Stimulated activated CD4-positive, alpha-beta T cell treated with anti-CD3 and anti-CD28 coated beads, Interleukin-2, amount 100 ng/mL, for 48 hours (primary cell): ENCODE measurements at places on chromosomes 5 and 9.

GRCh38 chr9:9041756-9042155, 1242.2 kb upstream of the DMAC1 start:
- no peak for DNase-seq

GRCh38 chr9:98500337-98500919, 208.3 kb downstream of the GABBR2 start:
- no peak for DNase-seq

- no peak for DNase-seq
Observed at GRCh38 chr5:171641891-171642290, 143.7 kb upstream of the SMIM23 start.

DNA sequence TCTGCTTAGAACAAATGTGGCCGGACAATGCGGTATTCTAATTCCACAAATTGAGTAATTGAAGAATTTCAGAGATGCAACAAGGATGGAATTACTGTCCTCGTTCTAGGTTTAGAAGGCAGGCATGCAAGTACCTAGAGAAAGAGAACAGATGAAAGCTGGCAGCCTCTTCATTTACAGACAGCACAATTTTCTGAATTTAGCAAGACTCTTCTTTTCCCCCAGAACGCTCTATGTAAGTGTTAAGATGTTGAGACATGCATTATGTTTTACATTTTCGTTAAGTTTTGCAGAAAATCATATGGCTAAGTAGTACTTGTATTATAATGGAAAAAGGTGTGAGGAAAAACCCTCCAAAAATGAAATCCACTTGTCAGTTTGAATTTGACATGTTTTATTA, 259.5 kb upstream of the ARRDC3 start:
- no peak for DNase-seq

DNA sequence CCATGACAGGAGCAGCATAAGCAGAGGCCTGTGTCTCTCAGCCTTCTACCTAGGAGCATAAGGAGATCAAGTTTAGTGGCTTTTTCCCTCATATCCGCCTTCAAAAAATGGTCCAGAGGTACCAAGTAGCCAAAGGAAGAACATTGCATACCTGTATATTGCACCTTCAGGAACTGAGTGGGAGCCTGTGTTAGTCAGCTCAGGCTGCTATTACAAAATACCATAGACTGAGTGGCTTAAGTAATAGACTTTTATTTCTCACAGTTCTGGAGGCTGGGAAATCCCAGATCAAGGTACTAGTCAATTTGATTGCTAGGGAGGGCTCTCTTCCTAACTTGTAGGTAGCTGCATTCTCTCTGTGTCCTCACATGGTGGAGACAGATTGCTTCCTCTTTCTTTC, 597.4 kb upstream of the PTGER4 start:
- DNase-seq, result no peak

GRCh38 chr5:158992037-158992740, 107.5 kb downstream of the EBF1 start:
- no peak for DNase-seq

- DNase-seq, result no peak
Observed at GRCh38 chr9:105114964-105115728, 129.3 kb upstream of the SLC44A1 start.

DNA sequence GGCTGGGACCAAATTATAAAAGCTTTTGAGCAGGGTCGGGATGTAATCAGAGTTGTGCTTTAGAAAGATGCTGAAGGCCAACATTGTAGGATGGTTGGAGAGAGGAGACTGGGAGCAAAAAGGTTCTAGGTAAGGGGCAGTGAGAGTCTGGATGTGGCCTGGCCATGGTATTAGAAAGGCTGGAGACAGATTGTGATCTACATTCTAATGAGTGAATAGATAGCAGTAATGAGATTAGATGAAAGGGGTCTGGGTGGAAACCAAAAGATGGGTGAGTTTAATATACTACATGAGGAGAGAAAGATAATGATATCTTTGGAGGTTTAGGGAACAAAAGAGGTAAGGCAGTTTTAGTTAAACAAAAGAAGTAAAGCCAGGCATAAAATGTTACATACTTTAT, 88.8 kb upstream of the SH3GL2 start:
- DNase-seq, result no peak

GRCh38 chr5:45694971-45695803, 993 bp downstream of the HCN1 start:
- DNase-seq, result no peak

DNA sequence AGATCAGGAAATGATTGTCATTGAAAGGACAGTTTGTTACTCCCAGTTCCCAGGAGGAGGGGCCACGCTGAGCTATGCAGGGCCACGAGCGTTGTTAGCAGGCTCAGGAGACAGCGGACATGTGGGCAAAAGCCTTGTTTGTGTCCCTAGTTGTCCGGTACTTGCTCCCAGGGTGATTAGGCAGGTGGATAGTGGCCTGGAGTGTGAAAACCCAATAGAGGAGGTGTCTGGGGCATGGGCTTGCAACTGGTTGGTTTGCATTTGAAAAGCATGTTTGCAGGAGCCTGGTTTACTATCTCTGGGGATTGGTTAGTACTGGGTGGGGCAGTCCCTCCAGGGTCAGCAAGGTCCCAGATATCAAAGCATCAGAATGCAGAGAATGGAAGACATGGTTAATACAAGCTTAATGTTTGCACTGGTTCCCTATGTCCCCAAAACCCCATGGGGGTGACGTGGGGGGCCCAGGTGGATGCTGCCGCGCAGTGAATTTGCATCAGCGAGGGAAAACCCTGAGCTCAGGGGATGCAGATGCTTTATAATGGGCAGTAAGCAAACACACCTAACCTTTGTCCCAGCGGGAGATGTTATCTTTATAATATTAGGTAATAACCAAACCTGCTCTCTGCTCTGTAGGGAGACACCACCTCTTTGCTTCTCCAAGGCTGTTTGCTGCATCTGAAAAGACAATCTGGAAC, 39.7 kb downstream of the ROPN1L start:
- no peak for DNase-seq

DNA sequence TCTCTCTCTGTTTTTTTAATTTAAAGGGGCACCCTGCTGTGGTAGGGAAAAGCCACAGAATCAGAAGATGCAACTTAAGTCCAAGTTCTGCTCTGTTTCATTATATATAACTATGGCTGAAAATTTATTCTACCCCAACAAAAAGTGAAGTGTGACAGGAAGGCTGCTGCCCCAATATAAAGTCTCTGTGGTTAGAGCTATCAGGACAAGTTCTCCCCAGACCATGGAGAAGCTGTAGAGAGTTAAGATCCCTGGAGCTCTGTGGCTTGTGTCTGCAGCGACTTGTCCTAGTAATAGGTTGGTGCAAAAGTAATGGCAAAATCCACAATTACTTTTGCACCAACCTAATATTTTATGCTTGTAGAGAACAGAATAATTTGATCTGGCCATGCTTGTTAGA, 250.9 kb downstream of the PSAT1 start:
- DNase-seq, result no peak

DNA sequence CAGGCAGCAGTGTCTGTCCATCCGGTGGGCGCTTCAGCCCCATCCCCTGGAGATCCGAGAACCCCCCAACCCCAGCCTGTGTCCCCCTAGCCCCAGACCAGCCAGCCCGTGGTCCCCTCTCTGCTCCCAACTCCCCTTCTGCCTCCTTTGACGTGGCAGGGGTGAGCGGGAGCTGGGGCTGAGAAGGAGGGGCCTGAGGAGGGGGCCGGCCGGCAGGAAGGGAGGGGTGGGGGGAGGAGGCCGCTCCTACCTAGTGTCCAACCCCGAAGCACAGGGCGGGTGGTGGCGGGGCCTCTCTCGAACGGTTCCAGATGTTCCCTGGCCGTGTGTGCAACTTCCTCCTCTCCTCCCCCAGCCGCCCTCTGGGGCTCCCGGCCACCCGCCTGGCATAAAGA, 31.0 kb downstream of the GOLGA2 start:
- DNase-seq, result no peak

DNA sequence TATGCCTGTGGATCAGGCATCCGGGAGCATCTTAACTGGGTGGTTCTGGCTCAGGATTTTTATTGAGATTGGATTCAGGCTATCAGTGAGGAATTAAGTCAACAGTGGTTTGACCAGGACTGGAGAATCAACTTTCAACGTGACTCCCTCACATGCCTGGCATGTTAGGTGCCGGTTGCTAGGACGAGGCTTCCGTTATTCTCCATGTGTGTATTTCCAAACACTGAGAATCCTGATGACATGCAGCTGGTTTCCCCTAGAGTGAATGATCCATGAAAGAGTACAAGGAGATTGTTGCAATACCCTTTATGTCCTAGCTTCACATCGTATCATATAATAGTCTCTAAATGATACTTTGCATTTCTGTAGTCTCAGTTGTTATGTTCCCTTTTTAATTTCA, 529.2 kb downstream of the ANXA1 start:
- DNase-seq, result no peak

DNA sequence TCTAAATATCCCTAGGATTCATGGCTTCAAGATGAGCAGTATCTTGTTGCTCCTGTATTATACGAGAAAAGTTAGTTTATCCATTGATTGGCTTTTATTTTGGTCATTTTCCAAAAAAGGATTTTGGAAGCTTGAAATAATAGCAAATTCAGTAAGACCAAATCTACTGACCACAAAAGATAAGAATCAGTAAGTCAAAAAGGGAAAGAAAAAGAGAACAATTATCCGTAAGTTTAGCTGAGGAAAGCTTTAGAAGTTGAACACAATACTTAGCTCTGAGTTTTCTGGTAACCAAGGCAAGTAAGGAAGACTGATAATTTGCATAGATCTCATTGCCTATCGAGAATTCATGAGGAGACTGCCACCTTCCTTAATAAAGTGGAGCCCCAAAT, 9.1 kb downstream of the TGFBR1 start:
- no peak for DNase-seq

DNA sequence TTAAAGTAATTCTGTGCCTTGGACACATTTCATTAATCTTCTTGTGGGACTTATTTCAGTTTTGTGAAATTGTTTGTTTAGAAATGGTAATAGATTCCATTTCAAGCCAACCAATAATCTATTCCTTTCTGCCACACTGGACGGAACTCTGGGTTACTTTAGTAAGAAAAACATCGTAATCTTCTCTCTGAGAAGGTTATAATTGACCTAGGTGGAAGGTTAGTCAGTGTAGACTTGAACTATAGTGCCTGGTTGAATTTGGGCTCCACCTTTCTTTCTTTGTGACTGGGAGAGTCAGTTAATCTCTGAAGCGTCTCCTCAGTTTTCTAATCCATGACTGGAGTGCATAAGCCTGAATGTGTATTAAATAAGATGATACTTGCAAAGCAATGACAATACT, 89.7 kb upstream of the PRLR start:
- DNase-seq, result no peak

GRCh38 chr9:4986296-4986695, 1.2 kb downstream of the JAK2 start:
- no peak for DNase-seq

GRCh38 chr5:60597572-60598320, 102.2 kb downstream of the DEPDC1B start:
- DNase-seq, result no peak

DNA sequence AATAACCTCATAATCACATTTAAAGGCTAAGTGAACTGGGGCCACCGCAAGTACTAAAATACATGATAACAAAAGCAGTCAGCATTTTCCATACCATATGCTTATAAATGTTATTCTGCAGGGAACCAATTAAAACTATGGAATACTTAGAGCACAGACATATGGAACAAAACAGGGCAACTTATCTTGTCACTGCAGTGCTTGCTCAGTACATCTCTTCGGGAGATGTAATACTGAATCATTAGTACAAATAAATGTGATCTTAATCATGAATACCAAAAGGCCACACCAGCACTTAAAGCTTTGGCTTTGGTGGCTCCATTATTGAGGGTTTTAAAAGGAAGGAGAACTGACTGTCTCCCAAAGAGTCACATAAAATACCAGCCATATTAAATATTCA, 32.1 kb downstream of the PRUNE2 start:
- DNase-seq, result no peak

DNA sequence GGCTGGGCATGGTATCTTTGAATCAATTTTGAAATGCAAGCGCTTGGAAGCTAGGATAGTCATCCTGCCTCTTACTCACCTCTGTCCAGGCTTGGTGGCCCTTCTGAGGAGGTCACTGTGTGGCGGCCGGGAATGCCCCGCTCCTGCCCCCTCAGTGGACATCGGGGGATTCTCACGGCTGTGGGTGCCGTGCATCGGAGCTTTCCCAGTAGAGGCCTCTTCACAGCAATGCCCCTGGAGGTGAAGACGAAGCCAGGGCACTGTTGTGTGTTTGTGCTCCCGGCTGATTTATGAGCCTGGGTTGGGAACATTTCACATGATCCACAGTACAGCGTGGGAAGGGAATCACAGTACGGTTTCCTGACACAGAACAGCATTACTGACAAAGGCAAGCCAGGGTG, 147.5 kb downstream of the NXNL2 start:
- no peak for DNase-seq

DNA sequence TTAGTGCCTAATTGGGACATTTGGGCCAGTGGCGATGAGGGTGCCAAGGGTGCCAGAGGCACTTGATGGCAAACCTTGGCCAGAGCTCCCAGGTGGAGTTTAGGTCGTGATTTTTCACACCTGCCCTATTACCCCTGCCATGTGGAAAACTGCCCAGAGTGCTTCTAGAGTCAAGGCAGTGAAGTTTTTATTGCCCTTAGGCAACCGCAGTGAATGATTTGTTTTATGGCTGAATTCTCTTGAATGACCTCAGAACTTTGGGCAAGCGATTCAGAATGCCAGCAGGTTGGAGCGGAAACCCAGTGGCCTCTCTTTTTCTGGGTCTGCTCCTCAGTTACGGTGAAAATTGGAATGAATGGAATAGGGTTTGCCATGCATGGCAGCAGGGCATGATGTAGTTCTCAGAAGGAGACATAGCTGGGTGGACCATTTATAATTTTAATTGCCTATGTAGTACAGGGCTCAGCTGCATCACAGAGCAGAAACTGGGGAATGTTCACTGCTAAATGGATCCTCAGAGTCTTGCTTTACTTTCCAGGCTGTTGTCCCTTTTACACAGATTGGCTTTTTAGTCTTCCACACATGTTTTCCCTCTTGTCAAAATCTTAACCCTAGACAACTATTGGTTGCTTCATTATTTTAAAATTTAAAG, 820.0 kb upstream of the SEMA6A start:
- no peak for DNase-seq

GRCh38 chr5:112682621-112683061, 55.0 kb upstream of the APC start:
- no peak for DNase-seq

GRCh38 chr5:174751154-174752000, 27.0 kb downstream of the MSX2 start:
- no peak for DNase-seq

GRCh38 chr9:135147474-135147805, 60.0 kb downstream of the OLFM1 start:
- DNase-seq, result no peak

GRCh38 chr5:35038891-35039290, 8.9 kb downstream of the AGXT2 start:
- DNase-seq, result no peak

DNA sequence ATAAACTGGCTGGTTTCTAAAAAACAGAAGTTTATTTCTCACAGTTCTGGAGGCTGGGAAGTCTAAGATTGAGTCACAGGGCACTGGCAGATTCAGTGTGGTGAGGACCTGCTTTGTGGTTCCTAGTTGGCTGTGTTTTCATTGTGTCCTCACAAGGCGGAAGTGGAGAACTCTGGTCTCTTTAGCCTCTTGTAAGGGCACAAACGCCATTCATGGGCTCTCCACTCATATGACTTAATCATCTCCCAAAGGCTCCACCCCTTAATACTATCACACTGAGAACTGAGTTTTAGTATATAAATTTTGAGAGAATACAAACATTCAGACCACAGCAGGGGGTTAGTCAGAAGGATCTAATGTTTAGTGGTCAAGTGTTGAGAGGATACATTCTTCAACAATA, 208.2 kb downstream of the SEC61B start:
- no peak for DNase-seq

- DNase-seq, result no peak
Observed at GRCh38 chr9:14094491-14094890, 219.4 kb downstream of the NFIB start.

GRCh38 chr5:52846182-52846842, 58.6 kb downstream of the ITGA1 start:
- no peak for DNase-seq
